ENCODE measurements at places on chromosomes 3 and 15.

DNA sequence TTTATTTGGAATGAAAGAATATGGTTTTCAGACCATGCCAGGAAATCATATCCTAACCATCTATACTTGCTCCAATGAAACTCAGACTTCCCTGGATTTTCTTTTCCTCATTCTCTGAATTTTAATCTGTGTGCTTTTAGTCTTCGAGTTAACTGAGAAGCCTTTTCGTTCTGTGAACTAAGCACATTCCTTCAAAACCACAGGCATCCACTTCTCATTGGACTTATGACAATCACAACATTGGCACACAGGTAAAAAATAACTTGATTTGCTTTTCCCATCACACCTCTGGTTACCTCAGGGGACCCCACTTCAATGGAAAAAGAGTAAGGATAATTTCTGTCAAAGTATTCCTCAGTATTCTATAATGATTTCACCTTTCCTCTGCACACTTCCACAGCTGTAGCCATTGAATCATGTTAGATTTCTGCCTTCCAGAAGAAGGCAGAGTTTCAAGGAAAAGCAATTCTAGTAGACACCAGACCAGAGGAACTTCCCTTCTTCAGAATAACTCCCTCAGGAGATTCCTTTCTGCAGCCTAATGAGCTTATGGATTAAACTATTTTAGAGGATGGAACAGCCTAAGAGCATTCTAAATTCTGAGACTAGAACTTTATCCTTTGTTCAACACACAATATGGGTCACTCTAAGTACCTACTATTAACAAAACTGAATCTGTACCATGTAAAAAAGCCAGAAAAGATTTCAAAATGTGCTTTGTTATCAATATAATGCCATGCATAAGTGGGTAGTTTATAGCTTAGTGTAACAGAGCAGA is 15.9 kb downstream of the COMMD2 start:
- no peak for DNase-seq

- no peak for DNase-seq
Observed at GRCh38 chr3:108271626-108272025, 24.7 kb upstream of the HHLA2 start.

DNA sequence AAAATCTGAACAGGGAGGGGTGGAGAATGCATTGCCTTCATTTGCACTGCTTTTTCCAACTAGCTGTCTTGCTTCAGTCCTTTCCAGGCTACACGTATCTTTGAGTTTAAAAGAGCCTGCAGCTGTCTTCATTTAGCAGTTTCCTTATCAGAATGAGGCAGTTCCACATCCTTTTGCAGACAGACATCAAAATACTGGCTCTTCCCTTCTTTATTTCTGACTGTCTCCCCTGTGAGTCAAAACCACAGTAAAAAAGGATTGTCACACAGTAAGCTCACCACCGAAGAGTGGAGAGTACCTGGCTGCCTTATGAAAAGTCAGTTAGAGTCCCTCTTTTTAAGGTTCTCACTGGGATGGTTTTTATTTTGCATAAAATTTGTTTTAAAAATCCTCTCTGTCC is 205.5 kb upstream of the CD96 start:
- DNase-seq, result no peak

GRCh38 chr3:160540551-160540950 is 24.8 kb downstream of the KPNA4 start:
- DNase-seq, result no peak

GRCh38 chr3:156477323-156477722 is 77.6 kb downstream of the SSR3 start:
- DNase-seq, result no peak

GRCh38 chr3:175521406-175521805 is 662.3 kb downstream of the NAALADL2 start:
- DNase-seq, result no peak

Measured in upper lobe of right lung (tissue), 1 donor.